ENCODE measurements at places on chromosomes 7 and 10. TPM values are rescaled to one million over a fixed set of nuclear protein-coding genes. Genes with fewer than 3 reads are reported as not detected.
A peak's percentile ranks its signal among the peaks of the same experiment; 100 is the strongest.

The VENTX gene
- 0.13 TPM for total RNA-seq

The CDHR3 gene
- 0.56 TPM for total RNA-seq

The CALML5 gene
- total RNA-seq: not detected

The LRRC17 gene
- total RNA-seq: 0.34 TPM

The CYP26C1 gene
- 0.15 TPM for total RNA-seq

The CNOT4 gene
- total RNA-seq: 36.8 TPM

The AS3MT gene
- total RNA-seq: 0.46 TPM

The ZNF117 gene
- total RNA-seq: 12.8 TPM

- H3K4me3 ChIP-seq: no peak overlapping the region
- no peaks in the 10 kb centered on the region for H3K36me3 ChIP-seq
- H3K27ac ChIP-seq: no peak overlapping the region
- H3K4me1 ChIP-seq: no peaks in the 10 kb centered on the region
Observed at GRCh38 chr7:80241671-80242070, 107.0 kb downstream of the GNAI1 start.

DNA sequence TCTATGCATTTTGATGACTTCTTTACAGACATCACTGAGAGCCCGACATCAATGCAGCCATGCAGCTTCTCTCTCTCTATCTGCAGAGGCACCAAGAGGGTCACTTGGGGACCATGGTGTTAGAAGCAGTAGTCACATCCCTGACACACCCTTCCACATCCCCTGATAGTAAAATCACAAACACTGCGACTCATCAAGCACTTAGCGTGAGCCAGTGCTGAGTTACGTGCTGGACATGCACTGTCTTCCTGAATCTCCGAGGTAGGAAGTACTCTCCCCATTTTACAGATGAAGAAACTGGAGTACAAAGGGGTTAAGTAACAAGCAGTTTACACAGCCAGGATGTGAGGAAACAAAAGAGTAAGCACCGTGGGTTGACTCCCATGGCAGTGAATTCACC, 109.2 kb downstream of the OSBPL3 start:
- no peak for DNase-seq
- no peaks in the 10 kb centered on the region for H3K27me3 ChIP-seq
- H3K36me3 ChIP-seq: peaks cover 35% of the 10 kb centered on the region
- H3K4me1 ChIP-seq: peaks cover 17% of the 10 kb centered on the region
- no peak overlapping the region for H3K27ac ChIP-seq

- no peaks in the 10 kb centered on the region for H3K27me3 ChIP-seq
- DNase-seq: no peak
- H3K27ac ChIP-seq: no peak overlapping the region
- no peaks in the 10 kb centered on the region for H3K4me1 ChIP-seq
Observed at GRCh38 chr10:68010426-68010940, 64.6 kb downstream of the HERC4 start.

DNA sequence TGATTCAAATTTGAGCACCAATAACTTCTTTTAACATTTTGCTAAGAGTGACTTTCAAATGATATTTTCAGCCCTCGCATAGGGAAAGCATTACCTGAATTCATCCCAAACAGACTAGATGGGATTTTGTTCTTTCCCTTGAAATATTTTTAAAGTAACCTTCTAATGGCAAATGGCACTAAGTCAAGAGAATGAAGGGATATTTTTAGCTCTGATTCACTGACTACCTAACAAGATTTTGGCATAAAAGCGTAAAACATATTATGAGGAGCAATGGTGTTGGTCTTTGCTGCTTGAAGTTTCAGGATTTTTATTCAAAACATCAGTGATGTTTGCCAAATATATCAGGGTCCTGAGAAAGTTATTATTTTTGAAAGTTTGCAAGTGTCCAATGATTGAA, 290.3 kb downstream of the CDK14 start:
- no peak overlapping the region for H3K27ac ChIP-seq
- no peak overlapping the region for H3K4me3 ChIP-seq
- H3K4me1 ChIP-seq: peaks cover 29% of the 10 kb centered on the region
- no peaks in the 10 kb centered on the region for H3K27me3 ChIP-seq

- peaks cover 90% of the 10 kb centered on the region for H3K4me1 ChIP-seq
- H3K27me3 ChIP-seq: no peaks in the 10 kb centered on the region
- peak overlapping the region; percentile 77 for H3K4me3 ChIP-seq
- peaks cover 14% of the 10 kb centered on the region for H3K36me3 ChIP-seq
- peak overlapping the region; percentile 86 for H3K27ac ChIP-seq
Observed at GRCh38 chr10:91201213-91201996, 19.1 kb upstream of the PCGF5 start.

- no peaks in the 10 kb centered on the region for H3K4me1 ChIP-seq
- peaks cover 36% of the 10 kb centered on the region for H3K27me3 ChIP-seq
- DNase-seq: no peak
- H3K27ac ChIP-seq: no peak overlapping the region
- H3K4me3 ChIP-seq: no peak overlapping the region
- H3K36me3 ChIP-seq: no peaks in the 10 kb centered on the region
Observed at GRCh38 chr7:72335561-72336381, 76.4 kb downstream of the CALN1 start.

GRCh38 chr10:117086546-117086945, 51.5 kb downstream of the VAX1 start:
- H3K4me3 ChIP-seq: no peak overlapping the region
- H3K27me3 ChIP-seq: no peaks in the 10 kb centered on the region

DNA sequence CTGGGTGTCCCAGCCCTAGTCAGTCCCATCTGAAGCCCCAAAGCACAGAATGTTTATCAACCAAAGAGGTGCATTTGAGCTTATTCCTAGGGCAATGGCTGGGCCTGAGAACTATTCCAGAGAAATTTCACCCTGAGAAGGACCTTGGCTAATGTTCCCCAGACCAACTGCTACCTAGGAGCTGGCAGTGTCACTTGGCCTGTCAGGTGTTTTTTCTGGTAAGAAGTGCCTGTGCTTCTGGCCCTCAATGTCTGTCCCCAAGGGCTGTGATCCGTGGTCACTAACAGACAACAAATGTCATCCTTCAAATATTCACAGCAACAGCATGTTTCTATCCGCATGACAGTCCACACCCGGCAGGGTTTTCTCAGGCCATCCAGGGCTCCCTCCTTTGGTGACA, 209.3 kb upstream of the FRMD4A start:
- DNase-seq: no peak
- peaks cover 79% of the 10 kb centered on the region for H3K36me3 ChIP-seq
- no peak overlapping the region for H3K4me3 ChIP-seq

GRCh38 chr7:27967639-27968038, 213.0 kb downstream of the JAZF1 start:
- H3K4me1 ChIP-seq: peaks cover 69% of the 10 kb centered on the region
- H3K36me3 ChIP-seq: peaks cover 22% of the 10 kb centered on the region
- no peak overlapping the region for H3K4me3 ChIP-seq
- DNase-seq: no peak
- H3K27me3 ChIP-seq: no peaks in the 10 kb centered on the region

DNA sequence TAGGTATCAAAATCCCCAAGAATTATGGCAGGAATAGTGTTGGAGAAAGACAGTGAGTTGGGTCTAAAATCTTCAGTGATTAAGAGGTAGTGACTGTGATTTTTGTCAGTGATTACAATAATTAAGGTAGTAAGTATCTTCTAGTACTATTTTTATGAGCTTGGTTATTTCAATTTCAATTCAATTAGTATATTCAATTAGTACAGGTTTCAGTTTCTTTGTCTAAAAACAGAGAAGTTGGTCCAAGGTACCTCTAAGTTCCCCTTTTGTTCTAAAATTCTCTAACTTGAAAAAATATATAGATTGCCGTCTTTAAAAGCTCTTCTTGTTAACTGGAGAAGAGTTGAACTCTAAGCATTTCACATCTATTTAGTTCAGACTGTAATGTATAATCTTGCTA, 82.9 kb downstream of the OTUD1 start:
- H3K36me3 ChIP-seq: no peaks in the 10 kb centered on the region
- H3K27ac ChIP-seq: peak overlapping the region; percentile 60
- DNase-seq: no peak

DNA sequence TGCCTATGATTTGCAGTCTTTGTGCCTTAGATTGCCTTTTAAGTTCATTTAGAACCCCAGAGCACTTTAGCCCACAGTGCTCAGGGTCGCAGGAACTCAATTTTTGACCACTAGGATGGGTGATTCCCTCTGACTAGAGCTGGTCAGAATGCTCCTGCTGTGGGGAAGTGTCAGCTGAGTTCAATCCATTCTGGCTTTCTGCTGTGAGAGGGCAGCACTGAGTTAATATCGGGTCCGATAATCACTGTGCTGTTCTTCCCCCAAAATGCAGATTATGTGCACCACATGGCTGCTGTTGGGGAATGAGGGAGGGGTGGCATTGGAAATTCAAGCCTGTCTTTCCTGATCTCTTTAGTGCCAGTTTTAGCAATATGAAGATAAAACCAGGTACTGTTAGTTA, 886.4 kb downstream of the DNAJB9 start:
- H3K4me1 ChIP-seq: no peaks in the 10 kb centered on the region
- no peak overlapping the region for H3K27ac ChIP-seq
- no peaks in the 10 kb centered on the region for H3K36me3 ChIP-seq

All from activated B cell treated with CpG ODN at 0.5 μM for 24 hours (primary cell).